ENCODE measurements at places on chromosomes 6 and 20.

GRCh38 chr20:61387204-61387953, 135.3 kb downstream of the CDH4 start:
- DNase-seq, result peak; percentile 45

DNA sequence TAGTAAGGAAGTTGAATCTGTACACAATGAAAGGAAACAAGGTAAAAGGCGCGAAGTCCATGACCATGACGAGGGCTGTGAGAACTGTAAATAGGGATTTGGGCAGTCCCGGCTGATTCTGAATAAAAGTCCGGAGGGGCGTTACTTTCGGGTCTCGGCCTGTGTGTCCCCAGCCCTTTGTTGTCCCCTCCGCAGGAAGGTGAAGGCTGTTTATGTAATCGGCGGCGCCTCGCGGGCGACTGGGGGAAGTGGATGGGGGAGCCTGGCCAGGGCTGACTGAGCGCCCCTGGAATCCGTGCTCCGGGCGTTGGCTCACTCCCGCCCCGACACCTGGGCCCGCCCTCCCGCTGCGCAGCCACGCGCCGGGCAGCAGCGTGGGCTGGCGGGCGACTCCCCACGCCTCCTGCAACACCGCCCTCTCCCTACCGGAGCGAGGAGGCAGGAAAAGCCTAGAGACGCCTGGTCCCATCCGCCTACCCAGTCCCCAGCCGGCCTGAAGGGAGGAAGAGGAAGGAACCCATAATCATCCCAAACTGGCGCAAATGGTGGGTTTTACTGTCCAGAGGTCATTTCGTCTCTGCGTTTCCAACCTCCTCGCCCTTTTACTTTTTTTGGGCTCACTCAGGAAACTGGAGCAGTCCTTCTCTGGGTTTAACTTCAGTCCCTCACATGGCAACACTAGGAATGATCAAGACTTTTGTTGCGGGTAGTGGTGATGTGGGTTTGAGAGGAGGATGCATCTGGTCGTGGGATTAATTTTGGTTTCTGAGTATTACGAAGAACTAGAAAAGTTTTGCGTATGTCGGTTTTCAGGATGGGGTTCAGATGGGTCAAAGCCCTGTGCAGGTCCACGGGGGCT, 12.1 kb downstream of the TRIM31 start:
- DNase-seq, result no peak

DNA sequence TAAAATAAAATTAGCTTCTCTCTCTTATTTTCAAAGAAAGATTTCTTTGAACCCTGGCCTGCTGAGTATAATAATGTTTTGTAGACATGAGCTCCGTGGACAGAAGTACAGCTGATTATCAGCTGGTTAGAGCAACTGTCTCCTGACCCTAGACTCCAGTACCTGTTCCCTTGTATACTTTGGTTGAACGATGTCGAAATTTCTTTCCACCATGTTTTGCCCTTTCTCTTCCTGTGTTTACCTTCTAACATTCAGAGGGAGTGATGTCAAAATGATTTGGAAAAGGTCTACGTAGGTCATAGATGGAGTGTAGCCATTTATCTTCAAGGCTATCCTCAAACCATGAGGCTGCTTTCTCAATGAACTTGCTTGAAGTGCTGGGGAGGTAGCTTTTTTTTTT, 16.8 kb upstream of the ADTRP start:
- DNase-seq, result no peak

DNA sequence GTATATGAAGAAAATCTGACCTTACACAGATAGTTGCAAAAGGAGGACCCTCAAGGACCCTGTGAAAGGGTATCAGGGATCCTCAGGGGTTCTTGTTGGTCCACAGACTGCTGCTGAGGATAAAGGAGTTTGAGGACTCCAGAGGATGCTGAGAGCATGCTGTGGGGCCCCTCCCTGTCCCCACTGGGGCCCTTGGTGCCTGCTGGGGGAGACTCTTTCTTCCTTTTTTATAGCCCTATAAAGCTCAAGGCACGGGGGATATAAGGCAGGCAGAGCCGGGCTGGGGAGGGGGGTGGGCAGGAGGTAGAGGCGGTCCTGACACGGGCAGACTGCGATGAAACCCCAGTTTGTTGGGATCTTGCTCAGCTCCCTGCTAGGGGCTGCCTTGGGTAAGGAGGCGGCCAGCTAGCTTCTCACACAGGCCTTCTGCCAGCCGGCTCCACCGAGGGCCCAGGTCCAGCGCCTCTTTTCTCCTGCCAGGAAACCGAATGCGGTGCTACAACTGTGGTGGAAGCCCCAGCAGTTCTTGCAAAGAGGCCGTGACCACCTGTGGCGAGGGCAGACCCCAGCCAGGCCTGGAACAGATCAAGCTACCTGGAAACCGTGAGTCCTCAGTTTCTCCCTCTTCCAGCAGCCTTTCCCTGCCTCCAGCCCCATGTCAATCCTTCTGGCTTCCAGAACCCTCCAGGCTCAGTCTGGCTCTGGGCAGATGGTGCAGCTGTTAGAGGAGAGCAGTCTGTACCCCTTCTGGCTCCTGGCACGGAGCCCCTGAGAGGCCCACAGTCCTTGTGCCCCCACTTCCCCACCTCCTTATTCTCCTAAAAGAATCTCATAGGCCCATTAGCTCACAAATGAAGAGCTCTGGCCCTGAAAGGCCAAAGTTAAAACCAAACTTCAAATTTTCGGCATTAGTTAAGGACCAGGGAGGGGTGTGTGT, at the start of gene LY6G6D:
Gene LY6G6D (plus strand): TSS at position 327 of the 937 bp plus-strand sequence. CDS start 8 bp downstream, at position 335.
- no peak for DNase-seq

GRCh38 chr6:14754751-14755513, 490.9 kb upstream of the JARID2 start:
- no peak for DNase-seq

DNA sequence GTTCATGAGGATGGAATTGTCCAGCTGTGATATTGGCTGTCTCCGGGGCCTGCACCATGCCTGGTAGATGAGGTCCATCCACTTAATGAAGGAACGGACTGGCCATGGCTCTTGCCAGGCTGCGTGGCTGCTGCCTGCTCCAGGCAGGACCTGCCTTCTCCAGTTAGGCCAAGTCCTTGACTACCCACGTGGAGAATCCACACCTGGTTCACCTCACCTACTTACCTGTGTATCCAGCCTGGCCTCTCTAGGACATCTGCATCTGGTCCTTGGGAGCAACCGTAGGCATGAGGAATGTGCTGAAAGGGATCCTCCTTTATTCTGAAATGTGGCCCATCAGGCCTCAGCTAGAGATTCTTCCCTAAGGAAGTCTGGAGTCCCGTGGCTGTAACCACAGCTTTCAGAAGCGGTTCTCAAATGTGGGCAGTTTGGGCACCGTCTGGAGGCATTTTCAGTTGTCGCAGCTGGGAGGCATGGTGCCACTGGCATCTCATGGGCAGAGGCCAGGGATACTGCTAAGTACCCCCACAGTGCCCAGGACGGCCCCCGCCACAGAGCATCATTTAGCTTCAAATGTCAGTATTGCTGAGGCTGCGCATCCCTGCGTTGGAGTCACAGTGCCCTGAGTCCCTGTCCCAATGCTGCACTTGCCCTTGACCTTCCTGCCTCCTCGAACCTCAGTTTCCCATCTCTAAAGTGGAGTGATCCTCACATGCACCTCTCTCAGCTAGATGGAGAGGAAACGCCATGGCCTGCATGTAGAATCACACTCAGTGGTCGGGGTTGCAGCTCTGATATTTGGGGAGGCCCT, 67.5 kb downstream of the PHACTR3 start:
- no peak for DNase-seq

- DNase-seq, result no peak
Observed at GRCh38 chr6:5191222-5191621, 69.5 kb downstream of the LYRM4 start.

Measured in Caki2 (cell line).